ENCODE measurements at places on chromosomes 2 and 18.
A peak's percentile ranks its signal among the peaks of the same experiment; 100 is the strongest.

GRCh38 chr2:236209996-236210395 lies 41.8 kb upstream of the GBX2 start:
- H3K36me3 ChIP-seq = no peaks in the 10 kb centered on the region
- H3K27me3 ChIP-seq = peaks cover 4% of the 10 kb centered on the region
- no peak for DNase-seq
- no peak overlapping the region for H3K27ac ChIP-seq
- no peaks in the 10 kb centered on the region for H3K4me1 ChIP-seq

GRCh38 chr2:134674687-134675086 lies 44.1 kb downstream of the TMEM163 start:
- no peaks in the 10 kb centered on the region for H3K4me1 ChIP-seq
- no peaks in the 10 kb centered on the region for H3K27me3 ChIP-seq
- H3K36me3 ChIP-seq = no peaks in the 10 kb centered on the region
- DNase-seq = no peak
- H3K27ac ChIP-seq = no peak overlapping the region

GRCh38 chr2:84849271-84849952 lies 31.5 kb downstream of the TRABD2A start:
- H3K36me3 ChIP-seq = no peaks in the 10 kb centered on the region
- peaks cover 12% of the 10 kb centered on the region for H3K4me1 ChIP-seq
- no peak overlapping the region for H3K4me3 ChIP-seq
- no peak for DNase-seq
- peak overlapping the region; percentile 27 for H3K27ac ChIP-seq

DNA sequence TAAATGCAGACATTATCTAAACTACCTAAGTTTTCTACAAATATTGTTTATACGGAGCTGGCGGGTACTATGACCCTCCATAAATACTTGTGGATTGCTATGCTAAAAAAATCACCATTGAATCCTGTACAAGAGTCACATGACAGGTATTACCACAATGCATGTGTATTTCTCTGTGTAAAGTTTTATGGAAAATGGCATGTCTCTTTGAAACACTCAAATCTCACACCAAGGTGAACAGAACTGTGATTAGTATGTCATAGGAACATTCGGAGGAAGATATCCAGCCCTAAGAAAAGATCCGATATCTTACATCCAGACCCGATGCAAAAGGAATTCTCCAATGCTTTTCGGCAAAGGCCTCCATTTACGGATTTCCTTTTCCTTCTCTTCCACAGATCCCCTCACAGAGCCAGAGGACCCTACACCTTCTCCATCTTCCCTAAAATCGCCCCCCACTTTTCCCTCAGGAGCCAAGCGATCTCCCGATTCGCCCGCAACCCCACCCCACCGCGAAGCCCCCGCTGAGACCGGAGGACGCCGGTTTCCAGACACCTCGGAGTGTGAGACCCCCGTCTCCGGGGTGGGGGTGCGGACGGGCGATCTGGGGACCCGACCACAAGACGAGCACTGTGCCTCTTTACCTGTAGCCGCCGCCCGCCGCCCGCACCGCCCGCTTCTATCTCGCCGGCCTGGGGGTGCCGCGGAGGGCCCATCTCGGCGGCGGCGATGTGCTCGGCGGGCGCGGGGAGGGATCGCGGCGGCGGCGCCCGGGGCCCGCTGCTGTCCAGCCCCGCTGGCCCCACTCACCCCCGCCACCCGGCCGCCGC lies 1.2 kb downstream of the SAP130 start:
- no peak for DNase-seq
- no peak overlapping the region for H3K27ac ChIP-seq
- no peaks in the 10 kb centered on the region for H3K4me1 ChIP-seq
- H3K4me3 ChIP-seq = peak overlapping the region; percentile 73
- H3K36me3 ChIP-seq = no peaks in the 10 kb centered on the region

DNA sequence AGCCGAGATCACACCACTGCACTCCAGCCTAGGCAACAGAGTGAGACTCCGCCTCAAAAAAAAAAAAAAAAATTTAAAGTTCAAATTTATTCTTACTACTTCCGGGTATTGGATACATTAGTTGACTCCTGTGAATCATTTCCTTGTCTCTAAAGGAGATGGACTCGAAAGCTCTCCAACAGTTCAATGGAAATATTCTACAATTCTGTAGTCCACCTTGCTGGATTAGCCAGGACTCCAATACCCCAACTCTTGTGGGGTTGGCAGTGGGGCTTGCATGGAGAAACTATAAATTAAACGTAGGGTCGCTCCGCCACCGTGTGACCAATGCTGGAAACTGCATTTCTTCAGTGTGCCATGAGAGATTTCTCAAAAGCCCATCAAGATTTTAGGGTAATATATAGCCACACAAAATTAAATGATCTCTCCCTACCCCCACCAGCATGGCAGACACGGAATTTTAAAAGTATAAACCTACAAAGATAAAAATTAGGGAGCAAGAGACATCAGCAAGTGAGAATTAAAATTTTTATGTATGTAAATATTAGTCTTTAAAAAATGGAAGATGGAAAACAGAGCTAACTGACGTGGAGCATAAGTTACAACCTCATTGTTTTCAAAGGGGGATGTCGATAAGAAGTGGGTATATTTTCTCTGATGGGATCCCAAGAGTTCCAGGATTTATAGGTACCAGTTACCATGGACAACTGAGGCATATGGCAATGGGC lies 27.8 kb upstream of the GAREM2 start:
- H3K27me3 ChIP-seq = no peaks in the 10 kb centered on the region
- H3K4me3 ChIP-seq = no peak overlapping the region
- peaks cover 8% of the 10 kb centered on the region for H3K4me1 ChIP-seq
- peak overlapping the region; percentile 77 for H3K27ac ChIP-seq
- DNase-seq = peak; percentile 82

DNA sequence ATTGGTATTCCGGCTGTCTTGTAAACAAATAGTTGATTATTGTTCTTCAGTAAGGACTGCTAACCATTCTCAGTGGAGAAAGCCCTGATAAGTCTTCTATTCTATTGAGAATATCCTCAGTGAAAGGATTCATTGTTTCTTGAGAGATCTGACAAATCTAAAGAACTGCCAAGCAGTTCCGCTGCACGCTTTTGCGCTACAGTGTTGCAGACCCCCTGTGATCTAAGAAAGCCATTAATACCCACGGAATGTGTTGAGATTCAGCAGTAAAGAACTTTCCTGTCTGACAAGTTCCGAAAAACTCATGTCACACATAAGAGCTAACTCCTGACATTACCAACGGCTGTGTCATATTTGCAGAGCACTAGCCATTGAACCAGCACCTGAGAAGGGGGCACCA lies 63.8 kb downstream of the ZNF236 start:
- DNase-seq = no peak
- no peaks in the 10 kb centered on the region for H3K36me3 ChIP-seq
- no peak overlapping the region for H3K27ac ChIP-seq
- H3K27me3 ChIP-seq = no peaks in the 10 kb centered on the region

- DNase-seq = no peak
- H3K4me3 ChIP-seq = no peak overlapping the region
- H3K4me1 ChIP-seq = no peaks in the 10 kb centered on the region
- H3K27ac ChIP-seq = no peak overlapping the region
- no peaks in the 10 kb centered on the region for H3K27me3 ChIP-seq
Observed at GRCh38 chr2:148896136-148896535, 21.1 kb downstream of the KIF5C start.

- H3K27me3 ChIP-seq = no peaks in the 10 kb centered on the region
- DNase-seq = no peak
- H3K4me3 ChIP-seq = no peak overlapping the region
Observed at GRCh38 chr18:64017870-64018269, 48.0 kb downstream of the SERPINB8 start.

GRCh38 chr2:183532514-183532913 lies 408.3 kb downstream of the NUP35 start:
- H3K4me3 ChIP-seq = no peak overlapping the region
- no peak overlapping the region for H3K27ac ChIP-seq
- no peaks in the 10 kb centered on the region for H3K36me3 ChIP-seq
- H3K27me3 ChIP-seq = no peaks in the 10 kb centered on the region
- no peaks in the 10 kb centered on the region for H3K4me1 ChIP-seq

- no peak for DNase-seq
- H3K27me3 ChIP-seq = no peaks in the 10 kb centered on the region
- no peak overlapping the region for H3K27ac ChIP-seq
- H3K36me3 ChIP-seq = no peaks in the 10 kb centered on the region
- no peaks in the 10 kb centered on the region for H3K4me1 ChIP-seq
Observed at GRCh38 chr2:164975891-164976290, 20.6 kb upstream of the SLC38A11 start.

GRCh38 chr2:41958251-41958650 lies 89.6 kb upstream of the PKDCC start:
- H3K27me3 ChIP-seq = no peaks in the 10 kb centered on the region
- no peaks in the 10 kb centered on the region for H3K4me1 ChIP-seq
- no peak overlapping the region for H3K4me3 ChIP-seq
- no peaks in the 10 kb centered on the region for H3K36me3 ChIP-seq
- H3K27ac ChIP-seq = no peak overlapping the region

DNA sequence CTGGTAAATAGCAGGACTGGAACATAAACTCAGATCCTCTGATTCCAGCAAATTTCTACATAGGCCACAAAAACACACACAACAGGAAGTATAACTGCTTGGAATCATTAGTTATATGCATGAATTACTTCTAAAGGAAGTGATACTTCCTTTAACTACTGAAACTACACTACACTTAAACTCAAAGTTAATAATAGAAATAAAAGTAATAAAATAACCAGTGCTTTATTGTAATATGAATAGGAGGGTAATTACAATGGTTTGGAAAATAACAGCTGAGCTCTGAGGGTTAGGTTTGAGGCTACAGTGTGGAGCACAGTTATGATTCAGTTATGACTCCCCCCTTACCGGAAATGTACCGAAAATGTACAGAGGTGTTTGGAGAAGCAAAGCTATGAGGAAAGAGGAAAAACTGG lies 18.5 kb upstream of the POLI start:
- no peaks in the 10 kb centered on the region for H3K36me3 ChIP-seq
- no peaks in the 10 kb centered on the region for H3K27me3 ChIP-seq
- H3K4me3 ChIP-seq = no peak overlapping the region
- H3K27ac ChIP-seq = no peak overlapping the region
- no peaks in the 10 kb centered on the region for H3K4me1 ChIP-seq

DNA sequence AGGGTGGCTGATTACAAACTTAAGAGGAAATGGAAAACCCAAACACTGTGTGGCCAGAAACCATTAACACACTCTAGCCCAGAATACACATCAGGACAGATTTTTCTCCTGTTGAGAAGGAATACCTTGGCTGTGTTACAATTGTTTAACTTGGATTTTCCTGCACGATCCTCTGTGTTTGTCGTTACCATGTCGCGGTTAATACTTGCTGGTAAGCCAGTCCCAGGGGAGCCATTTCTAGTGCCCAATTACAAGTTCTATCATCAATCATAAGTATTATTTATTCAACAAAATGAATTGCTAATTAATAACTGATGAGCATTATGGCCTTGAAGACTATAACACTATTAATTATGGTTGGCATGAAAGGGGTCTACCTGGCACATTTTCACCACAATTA lies 146.8 kb downstream of the LNPK start:
- no peaks in the 10 kb centered on the region for H3K4me1 ChIP-seq
- no peak overlapping the region for H3K4me3 ChIP-seq
- H3K27me3 ChIP-seq = no peaks in the 10 kb centered on the region
- H3K27ac ChIP-seq = no peak overlapping the region
- H3K36me3 ChIP-seq = no peaks in the 10 kb centered on the region

DNA sequence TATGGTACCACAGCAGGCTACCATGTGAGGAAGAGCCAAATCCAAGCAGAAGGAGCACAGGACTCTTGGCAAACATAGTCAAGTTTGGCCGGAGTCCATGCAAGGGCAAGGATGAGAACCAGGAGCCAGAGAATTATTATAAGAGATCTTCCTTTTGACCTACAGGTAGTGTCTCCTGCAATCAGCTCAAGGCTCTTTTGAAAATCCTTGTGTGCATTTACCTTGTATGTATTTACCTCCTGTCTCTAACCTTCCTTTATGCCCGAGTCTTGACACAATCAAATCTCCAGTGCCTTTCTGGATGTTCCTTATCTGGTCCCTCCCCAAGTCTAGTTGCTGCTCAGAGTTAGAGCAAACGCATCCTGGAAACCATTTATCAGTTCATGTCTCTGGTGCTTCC lies 855.0 kb upstream of the CELF4 start:
- no peaks in the 10 kb centered on the region for H3K4me1 ChIP-seq
- no peaks in the 10 kb centered on the region for H3K27me3 ChIP-seq
- H3K27ac ChIP-seq = no peak overlapping the region
- no peaks in the 10 kb centered on the region for H3K36me3 ChIP-seq

DNA sequence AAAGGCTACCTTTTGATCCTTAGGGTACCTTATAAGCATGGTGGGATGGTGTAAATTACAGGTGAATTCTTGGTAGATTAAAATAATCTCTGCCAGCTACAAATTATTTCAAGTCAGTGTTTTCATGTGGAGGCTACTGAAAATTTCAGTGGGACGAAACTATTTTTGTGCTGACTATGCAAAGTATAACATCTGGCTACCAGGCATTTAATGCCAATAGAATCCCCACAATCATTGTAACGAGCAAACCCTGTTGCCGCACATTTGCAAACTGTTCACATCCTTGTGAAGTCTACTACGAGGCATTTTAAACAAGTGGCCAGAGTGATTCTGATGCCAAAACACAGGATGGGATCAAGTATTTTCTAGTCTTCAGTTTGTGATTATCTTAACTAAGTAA lies 48.1 kb upstream of the SDC1 start:
- H3K4me1 ChIP-seq = no peaks in the 10 kb centered on the region
- DNase-seq = no peak
- H3K27me3 ChIP-seq = no peaks in the 10 kb centered on the region
- H3K27ac ChIP-seq = no peak overlapping the region
- no peak overlapping the region for H3K4me3 ChIP-seq
- no peaks in the 10 kb centered on the region for H3K36me3 ChIP-seq

- peak within 1 kb of the TSS; percentile 57 for H3K4me3 ChIP-seq
- H3K4me1 ChIP-seq = no peaks in the 10 kb centered on the region
- H3K36me3 ChIP-seq = no peaks in the 10 kb centered on the region
- peak; percentile 34 for DNase-seq
- no peak within 1 kb of the TSS for H3K27ac ChIP-seq
Observed at GRCh38 chr18:21242141-21242779, at the start of gene GREB1L. TSS of gene GREB1L (plus strand) at chr18:21242232. CDS start at chr18:21383519, 141,287 bp downstream.

- no peak overlapping the region for H3K4me3 ChIP-seq
- no peaks in the 10 kb centered on the region for H3K27me3 ChIP-seq
- H3K4me1 ChIP-seq = no peaks in the 10 kb centered on the region
- no peaks in the 10 kb centered on the region for H3K36me3 ChIP-seq
Observed at GRCh38 chr2:157363612-157364101, 38.0 kb upstream of the ERMN start.

- H3K27ac ChIP-seq = no peak overlapping the region
- no peaks in the 10 kb centered on the region for H3K27me3 ChIP-seq
- H3K4me1 ChIP-seq = no peaks in the 10 kb centered on the region
- DNase-seq = no peak
- no peak overlapping the region for H3K4me3 ChIP-seq
Observed at GRCh38 chr2:128279786-128280157, 38.9 kb downstream of the HS6ST1 start.

- no peak overlapping the region for H3K4me3 ChIP-seq
- H3K4me1 ChIP-seq = no peaks in the 10 kb centered on the region
- DNase-seq = no peak
- no peaks in the 10 kb centered on the region for H3K36me3 ChIP-seq
- H3K27me3 ChIP-seq = no peaks in the 10 kb centered on the region
- no peak overlapping the region for H3K27ac ChIP-seq
Observed at GRCh38 chr2:103353774-103354173, 591.9 kb downstream of the TMEM182 start.

- H3K27ac ChIP-seq = no peak overlapping the region
- no peaks in the 10 kb centered on the region for H3K4me1 ChIP-seq
- no peak for DNase-seq
- H3K36me3 ChIP-seq = no peaks in the 10 kb centered on the region
Observed at GRCh38 chr18:48304906-48305693, 104.1 kb downstream of the ZBTB7C start.

Data from colonic mucosa (tissue), 4 donors.